ENCODE measurements at places on chromosomes 3 and 15.

- no peak for DNase-seq
These were observed 3.7 kb downstream of the PBRM1 start for GRCh38 chr3:52682016-52682415.

- DNase-seq: no peak
These were observed 40.7 kb downstream of the RAB6B start for GRCh38 chr3:133855002-133855370.

DNA sequence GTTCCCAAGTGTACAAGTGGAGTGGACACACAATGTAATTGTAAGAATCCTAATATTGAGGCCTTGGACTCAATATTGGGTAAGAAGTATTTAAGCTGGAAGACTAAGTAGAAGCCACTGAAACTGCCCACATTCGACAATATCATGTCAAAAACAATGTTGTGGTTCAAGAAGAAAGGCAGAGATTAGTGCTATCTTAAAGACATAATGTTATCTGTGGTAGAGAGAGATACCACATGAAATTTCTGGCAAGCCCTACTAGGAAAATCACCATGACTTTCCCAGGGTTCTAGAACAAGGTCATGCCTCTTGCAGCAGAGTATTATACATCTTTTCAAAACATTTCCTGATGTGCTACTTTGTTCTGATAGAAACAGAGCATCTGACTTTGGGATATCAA lies 192.6 kb downstream of the RAP2B start:
- no peak for DNase-seq

GRCh38 chr3:30438126-30438525 lies 168.3 kb upstream of the TGFBR2 start:
- no peak for DNase-seq

DNA sequence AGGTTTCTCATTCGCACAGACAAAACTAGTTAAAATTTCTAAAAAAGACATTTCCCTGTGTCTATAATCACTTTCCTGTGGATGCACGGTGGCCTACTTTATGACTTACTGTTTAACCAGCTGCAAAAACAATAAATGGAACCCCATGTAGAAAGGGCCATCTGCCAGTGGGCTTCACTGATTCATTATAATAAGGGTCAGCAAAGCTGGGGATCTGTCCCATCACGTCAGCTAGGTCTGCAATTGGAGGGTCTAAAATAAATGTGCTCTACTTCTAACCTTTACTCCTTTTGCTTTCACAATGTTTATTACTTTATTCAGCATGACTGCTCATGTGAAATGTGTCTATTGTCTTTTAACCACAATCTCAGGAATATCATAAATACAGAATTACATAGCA lies 43.1 kb upstream of the NMD3 start:
- no peak for DNase-seq

DNA sequence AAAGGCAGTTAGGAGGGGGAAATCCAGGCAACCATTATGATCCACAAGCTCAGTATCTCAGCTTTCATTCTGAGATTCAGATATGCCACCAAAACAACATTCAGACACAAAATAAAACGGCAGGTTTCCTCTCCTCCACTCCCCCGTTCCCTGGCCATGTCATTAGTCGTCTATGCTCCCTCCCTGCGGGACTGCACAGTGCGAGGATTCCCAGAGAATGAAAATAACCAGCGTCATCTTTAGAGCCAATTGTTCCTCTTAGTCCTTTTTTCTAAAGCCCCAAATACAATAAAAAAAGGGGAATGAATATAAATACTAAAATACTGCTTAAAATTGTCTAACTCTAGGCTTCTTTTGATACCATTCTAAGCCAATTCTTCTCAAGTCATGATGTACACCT lies 7.8 kb upstream of the SLCO3A1 start:
- DNase-seq: no peak

DNA sequence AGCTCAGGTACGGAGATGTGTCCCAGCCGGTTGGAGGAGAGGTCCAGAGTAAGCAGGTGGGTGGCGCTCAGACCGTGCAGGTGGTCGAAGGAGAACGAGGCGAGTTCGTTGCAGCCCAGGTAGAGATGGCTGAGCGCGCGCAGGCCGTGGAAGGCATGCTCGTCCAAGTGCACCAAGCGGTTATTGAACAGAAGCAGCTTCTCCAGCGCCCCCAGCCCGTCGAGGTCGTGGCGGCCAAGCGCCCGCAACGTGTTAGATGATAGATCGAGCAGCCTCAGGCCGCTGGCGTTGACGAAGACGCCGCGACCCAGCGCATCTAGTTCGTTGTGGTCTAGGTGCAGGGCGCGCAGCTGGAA lies 648 bp downstream of the AMIGO3 start:
- DNase-seq: no peak

DNA sequence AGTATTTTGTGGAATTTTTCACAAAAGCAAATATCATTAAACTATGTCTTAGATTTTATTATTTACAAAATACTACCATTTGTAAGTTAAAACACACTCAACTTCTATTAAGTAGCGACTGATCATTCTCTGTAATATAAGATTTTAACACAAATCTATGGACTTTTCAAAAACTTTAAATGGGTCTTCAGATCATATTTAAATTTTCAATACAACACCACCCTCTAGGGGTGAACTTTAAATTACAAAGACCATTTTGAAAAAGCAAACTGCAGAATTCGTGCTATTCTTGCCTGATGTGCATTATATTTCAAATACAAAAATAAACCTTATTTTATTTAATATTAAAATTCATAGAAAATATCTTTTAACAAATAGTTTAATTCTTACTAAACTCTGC lies 8.2 kb upstream of the VGLL4 start:
- DNase-seq: no peak

- no peak for DNase-seq
These were observed 40.0 kb downstream of the PAQR5 start for GRCh38 chr15:69338535-69339213.

DNA sequence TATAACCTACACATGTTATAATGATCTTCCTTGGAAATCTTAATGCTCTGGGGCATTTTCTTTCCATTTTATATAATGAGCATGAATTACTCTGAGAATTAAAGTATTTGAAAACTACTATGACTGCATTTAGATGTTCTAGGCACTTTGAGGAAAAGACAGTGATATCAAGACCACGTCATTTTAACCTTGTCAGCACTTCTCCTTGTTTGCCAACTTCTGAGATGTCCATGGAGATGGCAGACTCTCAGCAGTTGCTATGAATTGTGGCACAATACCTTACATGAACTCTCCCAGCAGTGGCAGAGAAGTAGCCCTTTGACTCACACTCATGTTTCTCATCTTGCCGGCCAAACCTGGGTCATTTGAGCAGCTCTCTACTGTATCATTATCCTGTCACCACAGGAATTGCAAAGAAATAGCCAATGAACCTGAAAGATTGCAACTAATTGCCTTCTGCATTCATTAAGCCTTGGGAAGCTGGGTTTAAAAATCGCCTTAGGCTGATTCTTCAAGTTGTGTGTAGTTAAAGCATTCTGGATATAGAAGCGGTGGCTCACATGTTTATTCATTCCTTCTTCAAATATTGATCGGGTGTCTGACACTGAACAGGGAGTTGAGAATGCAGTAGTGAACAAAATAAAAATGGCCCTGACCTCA lies 272.2 kb upstream of the CFAP20DC start:
- no peak for DNase-seq

DNA sequence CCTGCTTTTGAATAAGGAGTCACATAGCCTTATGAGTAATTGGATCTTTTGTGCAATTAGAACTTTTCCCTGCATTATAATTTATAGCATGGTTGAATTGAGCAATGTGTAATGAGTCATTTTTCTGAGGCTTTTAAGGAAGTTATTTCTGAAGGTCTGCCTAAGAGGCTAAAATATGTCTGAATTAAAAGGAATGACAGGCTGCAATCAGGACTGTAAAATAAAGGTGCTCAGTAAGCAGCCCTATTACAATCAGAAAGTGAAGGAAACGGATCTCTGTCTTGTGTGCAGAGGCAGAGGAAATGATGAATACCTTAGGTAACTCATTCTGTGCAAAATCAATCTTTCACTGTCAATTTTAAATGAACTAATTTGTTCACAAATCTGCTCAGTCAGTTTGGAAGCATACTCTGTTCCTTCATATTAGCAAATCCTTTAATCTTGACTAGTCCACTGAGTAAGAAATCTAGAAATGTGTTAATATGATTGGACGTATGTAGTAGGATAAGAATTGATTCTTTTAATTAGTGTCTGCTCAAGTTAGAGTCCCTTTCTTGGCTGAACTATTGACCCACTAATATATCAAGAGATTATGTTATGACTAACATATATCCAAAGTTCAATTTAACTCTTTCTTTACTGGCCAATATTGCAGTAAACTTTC lies 290.1 kb downstream of the ZIC1 start:
- DNase-seq: no peak

DNA sequence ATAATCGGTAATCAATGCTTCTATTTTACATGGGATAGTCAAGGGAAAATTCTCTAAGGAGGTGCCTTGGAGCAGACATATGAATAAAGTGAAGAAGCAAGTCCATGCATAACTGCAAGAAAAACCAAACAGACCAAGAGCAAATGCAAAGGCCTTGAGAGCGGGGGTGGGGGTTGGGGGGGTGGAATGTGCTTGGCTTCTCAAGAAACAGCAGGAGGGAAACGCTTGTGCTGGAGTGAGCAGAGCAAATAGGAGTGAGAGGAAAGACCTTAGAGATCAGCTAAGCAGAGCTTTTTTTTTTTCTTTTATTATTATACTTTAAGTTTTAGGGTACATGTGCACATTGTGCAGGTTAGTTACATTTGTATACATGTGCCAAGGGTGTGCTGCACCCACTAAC lies 260.8 kb downstream of the ARPP21 start:
- DNase-seq: no peak

All from activated CD4-positive, CD25-positive, alpha-beta regulatory T cell (primary cell).